Left ventricle myocardium inferior (tissue), 1 donor: ENCODE measurements at places on chromosomes 2 and 18.

DNA sequence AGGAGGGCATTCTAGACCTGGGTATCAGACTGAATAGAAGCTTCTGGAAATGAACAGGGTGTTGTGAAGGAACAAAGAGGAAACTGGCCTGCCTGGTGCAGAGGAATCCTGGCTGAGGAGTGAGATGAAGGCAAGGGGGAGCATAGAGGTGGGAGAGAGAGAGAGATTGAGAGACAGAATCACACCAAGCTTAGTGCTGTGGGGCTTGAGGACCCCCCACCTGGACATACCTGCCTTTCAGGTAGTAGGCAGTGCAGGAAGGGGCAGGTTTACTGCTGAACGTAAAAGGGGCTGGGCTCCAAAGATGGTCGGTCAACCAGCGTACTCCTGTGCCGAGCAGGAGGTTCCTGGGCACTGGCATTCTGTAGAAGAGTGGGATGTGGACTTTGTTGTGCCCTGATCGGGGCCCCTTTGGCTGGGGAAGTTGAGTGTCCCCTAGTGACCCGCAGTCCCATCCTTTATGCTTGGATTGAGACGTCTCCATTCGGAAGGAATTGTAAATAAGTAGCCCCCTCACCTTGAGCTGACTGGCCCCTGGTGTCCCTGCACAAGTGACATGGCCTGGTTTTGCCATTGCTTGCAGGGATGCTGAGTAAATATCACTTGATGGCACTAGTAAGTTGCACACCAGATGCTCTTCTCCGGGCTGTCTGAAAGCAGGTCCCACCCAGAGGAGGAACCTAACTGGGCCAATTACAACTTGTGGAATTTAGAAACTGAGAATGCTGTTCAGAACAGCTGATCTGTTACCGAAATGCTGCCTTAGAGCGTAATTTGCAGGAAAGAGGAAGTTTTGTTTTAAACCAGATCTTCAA, 1.4 kb downstream of the UBE2F start:
- H3K4me3 ChIP-seq: peak overlapping the region; percentile 76
- H3K27me3 ChIP-seq: no peaks in the 10 kb centered on the region
- no peak for DNase-seq
- peak overlapping the region; percentile 74 for H3K27ac ChIP-seq

- peaks cover 63% of the 10 kb centered on the region for H3K4me1 ChIP-seq
- DNase-seq: no peak
- H3K36me3 ChIP-seq: no peaks in the 10 kb centered on the region
- no peak overlapping the region for H3K4me3 ChIP-seq
These were observed 128.8 kb upstream of the HAAO start for GRCh38 chr2:42921147-42921520.

- peaks cover 27% of the 10 kb centered on the region for H3K36me3 ChIP-seq
- no peaks in the 10 kb centered on the region for H3K27me3 ChIP-seq
- no peak overlapping the region for H3K4me3 ChIP-seq
- H3K27ac ChIP-seq: peak overlapping the region; percentile 43
These were observed 95.1 kb downstream of the CRIM1 start for GRCh38 chr2:36450466-36451196.

GRCh38 chr2:145374165-145374564, 854.2 kb upstream of the ZEB2 start:
- H3K27me3 ChIP-seq: no peaks in the 10 kb centered on the region
- no peak overlapping the region for H3K4me3 ChIP-seq
- no peak for DNase-seq
- no peak overlapping the region for H3K27ac ChIP-seq
- H3K4me1 ChIP-seq: no peaks in the 10 kb centered on the region

DNA sequence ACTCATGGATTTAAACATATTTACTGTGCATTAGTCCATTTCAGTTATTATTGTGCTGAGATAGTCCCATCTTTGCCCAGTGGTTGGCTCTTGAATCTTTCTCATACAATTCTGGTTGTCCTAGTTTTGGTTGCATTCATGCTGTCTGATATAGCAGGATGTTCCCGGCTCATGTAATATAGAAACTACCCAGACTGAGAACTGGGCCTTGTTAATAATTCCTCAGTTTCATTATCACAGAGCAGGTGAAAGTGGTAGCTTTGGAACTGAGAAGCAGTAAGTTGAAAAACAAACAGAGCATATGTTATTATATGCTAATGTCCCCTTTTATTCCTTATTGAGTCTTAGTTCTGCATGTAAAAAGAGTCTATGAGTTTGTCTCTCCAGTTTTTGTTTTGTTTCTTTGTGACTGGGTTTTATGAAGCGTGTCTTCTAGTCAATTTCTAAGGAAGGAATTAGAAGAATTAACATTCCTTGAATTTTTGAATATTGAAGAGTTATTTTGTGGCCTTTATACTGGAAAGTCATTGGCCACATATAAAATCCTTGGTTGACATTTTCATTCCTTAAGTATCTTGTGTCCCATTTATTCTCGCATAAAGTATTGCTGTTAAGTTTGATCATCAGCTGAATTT, 43.3 kb downstream of the EIF5B start:
- H3K36me3 ChIP-seq: peaks cover 91% of the 10 kb centered on the region
- H3K27ac ChIP-seq: no peak overlapping the region
- H3K4me3 ChIP-seq: no peak overlapping the region
- no peaks in the 10 kb centered on the region for H3K27me3 ChIP-seq
- no peaks in the 10 kb centered on the region for H3K4me1 ChIP-seq
- DNase-seq: no peak

- H3K36me3 ChIP-seq: no peaks in the 10 kb centered on the region
- H3K4me1 ChIP-seq: no peaks in the 10 kb centered on the region
- no peak overlapping the region for H3K4me3 ChIP-seq
- no peak overlapping the region for H3K27ac ChIP-seq
- peaks cover 15% of the 10 kb centered on the region for H3K27me3 ChIP-seq
These were observed 75.5 kb downstream of the ASB1 start for GRCh38 chr2:238502088-238502810.

GRCh38 chr2:2650608-2651375, 319.7 kb upstream of the MYT1L start:
- DNase-seq: no peak
- no peaks in the 10 kb centered on the region for H3K36me3 ChIP-seq
- H3K4me1 ChIP-seq: peaks cover 12% of the 10 kb centered on the region

DNA sequence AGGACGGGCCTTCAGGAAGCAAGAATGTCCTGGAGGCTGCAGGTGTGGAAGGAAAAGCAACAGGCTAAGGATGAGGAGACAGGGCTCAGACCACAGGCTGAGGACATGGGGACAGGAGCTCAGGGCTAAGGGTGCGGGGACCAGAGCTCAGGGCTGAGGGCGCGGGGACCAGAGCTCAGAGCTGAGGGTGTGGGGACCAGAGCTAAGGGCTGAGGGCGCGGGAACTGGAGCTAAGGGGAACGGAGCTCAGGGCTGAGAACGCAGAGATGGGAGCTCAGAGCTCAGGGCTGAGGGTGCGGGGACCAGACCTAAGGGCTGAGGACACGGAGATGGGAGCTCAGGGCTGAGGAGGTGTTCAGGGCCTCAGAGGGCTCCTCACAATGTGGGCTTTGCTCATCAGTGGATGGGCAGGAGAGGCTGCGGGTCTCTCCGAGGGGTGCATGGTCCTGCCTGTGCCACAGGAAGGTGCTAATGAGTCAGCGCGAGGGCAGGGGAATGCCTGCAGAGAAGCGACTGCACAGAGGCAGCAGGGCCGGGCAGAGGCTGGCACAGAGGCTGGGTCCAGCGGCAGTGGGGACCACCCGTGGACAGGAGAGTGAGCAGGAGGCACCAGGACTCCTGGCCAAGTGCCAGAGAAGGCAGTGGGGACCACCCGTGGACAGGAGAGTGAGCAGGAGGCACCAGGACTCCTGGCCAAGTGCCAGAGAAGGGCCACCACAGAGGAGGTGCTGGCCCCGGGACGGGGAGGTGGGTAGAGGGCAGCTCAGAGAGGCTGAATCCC, 271.7 kb downstream of the TWIST2 start:
- no peak overlapping the region for H3K4me3 ChIP-seq
- H3K36me3 ChIP-seq: peaks cover 13% of the 10 kb centered on the region
- peak overlapping the region; percentile 78 for H3K27ac ChIP-seq
- no peaks in the 10 kb centered on the region for H3K27me3 ChIP-seq
- DNase-seq: no peak

GRCh38 chr18:47081578-47081977, 46.2 kb upstream of the ELOA2 start:
- H3K27me3 ChIP-seq: no peaks in the 10 kb centered on the region
- no peak overlapping the region for H3K4me3 ChIP-seq
- H3K4me1 ChIP-seq: no peaks in the 10 kb centered on the region
- H3K27ac ChIP-seq: no peak overlapping the region

DNA sequence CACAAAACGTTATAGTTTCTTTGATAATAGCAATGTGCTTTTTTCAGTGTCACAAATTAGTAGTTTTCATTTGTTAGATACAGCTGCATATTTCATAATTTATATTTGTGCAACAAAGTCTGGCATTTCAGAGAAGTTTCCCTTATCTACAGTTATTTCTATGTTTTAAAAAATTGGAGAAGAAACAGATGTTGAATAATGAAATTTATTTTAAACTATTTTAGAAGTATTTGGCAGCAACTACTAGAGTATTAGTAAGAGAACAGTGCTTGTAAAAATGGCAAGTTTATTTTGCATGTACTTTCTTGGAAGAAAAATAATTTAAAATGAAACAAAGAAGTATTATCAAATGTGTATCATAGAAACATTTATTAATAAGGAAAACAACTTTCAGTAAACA, 68.6 kb upstream of the COL5A2 start:
- no peaks in the 10 kb centered on the region for H3K27me3 ChIP-seq
- DNase-seq: no peak
- no peak overlapping the region for H3K4me3 ChIP-seq
- H3K4me1 ChIP-seq: peaks cover 13% of the 10 kb centered on the region
- no peaks in the 10 kb centered on the region for H3K36me3 ChIP-seq

DNA sequence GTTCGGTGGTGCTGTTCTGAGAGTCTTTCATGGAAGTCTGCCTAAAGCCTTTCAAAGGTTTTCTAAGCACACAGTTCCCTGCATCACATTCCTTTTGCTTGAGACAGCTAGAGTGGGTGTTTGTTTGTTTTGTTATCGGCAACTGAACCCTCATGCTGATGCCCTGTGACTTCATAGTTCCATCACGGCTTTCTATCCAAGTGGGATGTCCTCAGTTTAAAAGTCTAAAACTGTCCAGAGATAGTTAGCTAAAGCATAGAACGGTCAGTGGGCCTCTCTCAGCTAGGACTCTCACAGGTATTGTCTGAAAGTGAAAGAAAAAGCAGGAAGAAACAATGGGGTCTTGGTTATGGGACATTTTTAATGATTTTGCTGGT, 337.3 kb downstream of the OSR1 start:
- H3K27me3 ChIP-seq: no peaks in the 10 kb centered on the region
- H3K36me3 ChIP-seq: no peaks in the 10 kb centered on the region
- H3K27ac ChIP-seq: no peak overlapping the region
- no peak overlapping the region for H3K4me3 ChIP-seq
- no peak for DNase-seq
- H3K4me1 ChIP-seq: peaks cover 5% of the 10 kb centered on the region

DNA sequence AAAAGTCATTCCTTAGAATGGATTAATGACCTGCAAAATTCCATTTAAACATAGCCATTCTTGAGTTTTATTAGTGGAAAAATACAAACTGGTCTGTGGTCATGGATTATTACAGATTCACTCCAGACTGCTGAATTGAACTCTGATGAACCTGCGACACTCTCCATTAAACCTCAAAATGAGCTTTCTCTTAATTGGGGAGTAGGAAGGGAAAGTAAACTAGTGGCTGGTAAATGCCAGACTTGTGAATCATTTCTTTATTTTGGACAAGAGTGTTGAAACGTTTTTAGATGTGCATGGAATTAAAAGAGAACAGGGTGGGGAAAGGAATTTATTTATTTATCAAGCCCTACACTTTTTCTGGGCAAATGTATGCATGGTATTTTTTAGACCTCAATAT, 321.2 kb upstream of the FANCL start:
- no peaks in the 10 kb centered on the region for H3K4me1 ChIP-seq
- H3K27me3 ChIP-seq: no peaks in the 10 kb centered on the region
- H3K4me3 ChIP-seq: no peak overlapping the region
- no peak for DNase-seq
- no peaks in the 10 kb centered on the region for H3K36me3 ChIP-seq
- no peak overlapping the region for H3K27ac ChIP-seq

GRCh38 chr2:183389546-183390080, 265.4 kb downstream of the NUP35 start:
- no peaks in the 10 kb centered on the region for H3K4me1 ChIP-seq
- DNase-seq: no peak
- H3K36me3 ChIP-seq: no peaks in the 10 kb centered on the region
- no peaks in the 10 kb centered on the region for H3K27me3 ChIP-seq
- no peak overlapping the region for H3K4me3 ChIP-seq

DNA sequence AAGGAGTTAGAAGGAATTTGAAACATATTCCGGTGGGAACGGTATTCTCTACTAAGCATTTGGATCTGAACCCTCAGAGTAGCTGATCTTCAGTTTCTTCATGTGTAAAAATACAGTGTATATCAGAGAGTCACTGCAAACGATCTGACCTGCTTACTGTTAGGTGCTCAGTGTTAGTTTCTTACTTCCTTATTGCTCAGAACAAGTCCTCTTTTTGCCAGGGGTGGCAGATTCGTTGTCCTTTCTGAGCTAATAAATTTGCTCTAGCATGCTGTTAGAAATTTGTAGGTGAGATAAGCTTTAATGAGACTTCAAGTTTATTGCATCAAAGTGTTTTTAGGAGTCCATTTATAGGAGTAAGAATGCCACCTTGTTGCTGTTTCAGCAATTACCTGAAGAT, 15.8 kb downstream of the PLEKHA3 start:
- no peaks in the 10 kb centered on the region for H3K27me3 ChIP-seq
- H3K4me3 ChIP-seq: no peak overlapping the region

DNA sequence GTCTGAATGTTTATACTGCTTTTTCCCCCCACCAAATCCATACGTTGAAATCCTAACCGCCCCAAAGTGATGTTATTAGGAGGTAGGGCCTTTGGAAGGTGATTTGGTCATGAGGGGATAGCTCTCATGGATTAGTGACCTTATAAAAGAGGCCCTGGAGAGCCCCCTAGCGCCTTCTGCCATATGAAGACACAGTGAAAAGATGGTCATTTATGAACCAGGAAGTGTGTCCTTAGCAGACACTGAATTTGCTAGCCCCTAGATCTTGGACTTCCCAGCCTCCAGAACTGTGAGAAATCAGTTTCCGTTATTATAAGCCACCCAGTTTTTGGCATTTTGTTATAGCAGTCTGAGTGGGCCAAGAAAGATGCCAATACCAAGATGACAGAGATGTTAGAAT, 7.2 kb upstream of the TSN start:
- DNase-seq: no peak
- no peaks in the 10 kb centered on the region for H3K4me1 ChIP-seq
- no peak overlapping the region for H3K4me3 ChIP-seq
- no peaks in the 10 kb centered on the region for H3K36me3 ChIP-seq
- H3K27me3 ChIP-seq: no peaks in the 10 kb centered on the region
- no peak overlapping the region for H3K27ac ChIP-seq

GRCh38 chr2:98550165-98550564, 58.1 kb downstream of the COA5 start:
- H3K27ac ChIP-seq: no peak overlapping the region
- no peaks in the 10 kb centered on the region for H3K27me3 ChIP-seq
- peaks cover 13% of the 10 kb centered on the region for H3K4me1 ChIP-seq
- H3K4me3 ChIP-seq: no peak overlapping the region
- DNase-seq: no peak
- peaks cover 81% of the 10 kb centered on the region for H3K36me3 ChIP-seq

GRCh38 chr2:46171996-46172546, 125.1 kb upstream of the EPAS1 start:
- peaks cover 21% of the 10 kb centered on the region for H3K4me1 ChIP-seq
- no peak overlapping the region for H3K4me3 ChIP-seq
- peak overlapping the region; percentile 25 for H3K27ac ChIP-seq
- H3K36me3 ChIP-seq: no peaks in the 10 kb centered on the region
